Adipose tissue (tissue), 3 donors: ENCODE measurements at places on chromosomes 12 and 14. TPM values are rescaled to one million over a fixed set of nuclear protein-coding genes. Genes with fewer than 3 reads are reported as not detected.

The HOTAIR gene
- not detected for polyA plus RNA-seq

The TEX52 gene
- polyA plus RNA-seq, result not detected

The CFAP251 gene
- polyA plus RNA-seq, result 0.46 TPM

The AQP2 gene
- polyA plus RNA-seq, result not detected

The PFDN5 gene
- 478 TPM for polyA plus RNA-seq

The ABCD4 gene
- 36.7 TPM for polyA plus RNA-seq

The COQ6 gene
- 28.8 TPM for polyA plus RNA-seq

The LUM gene
- polyA plus RNA-seq, result 94.2 TPM

The SLC22A17 gene
- 9.9 TPM for polyA plus RNA-seq

The NKX2-1 gene
- not detected for polyA plus RNA-seq

The RILPL1 gene
- polyA plus RNA-seq, result 10.7 TPM

The ADAM21 gene
- 0.12 TPM for polyA plus RNA-seq

The CMTM5 gene
- polyA plus RNA-seq, result 0.43 TPM

The SCFD1 gene
- polyA plus RNA-seq, result 33.9 TPM

The TIGAR gene
- 3.5 TPM for polyA plus RNA-seq

The ANO4 gene
- 0.11 TPM for polyA plus RNA-seq

The GLT1D1 gene
- polyA plus RNA-seq, result 3.4 TPM

The PTGR2 gene
- polyA plus RNA-seq, result 5.2 TPM

The KRT7 gene
- 51.5 TPM for polyA plus RNA-seq

The CCDC177 gene
- polyA plus RNA-seq, result 0.07 TPM

The RAD51AP1 gene
- polyA plus RNA-seq, result 0.76 TPM

The DBX2 gene
- polyA plus RNA-seq, result not detected

The RNASE2 gene
- polyA plus RNA-seq, result 2.4 TPM

The STRAP gene
- polyA plus RNA-seq, result 142 TPM

The MFAP5 gene
- polyA plus RNA-seq, result 78.7 TPM

The KRT75 gene
- not detected for polyA plus RNA-seq

The BEGAIN gene
- 0.34 TPM for polyA plus RNA-seq

The TBC1D30 gene
- 2.5 TPM for polyA plus RNA-seq

The HCAR2 gene
- 7.1 TPM for polyA plus RNA-seq

The MIP gene
- polyA plus RNA-seq, result not detected

The NRIP2 gene
- 5.1 TPM for polyA plus RNA-seq

The WDHD1 gene
- 0.49 TPM for polyA plus RNA-seq

The NGB gene
- polyA plus RNA-seq, result not detected

The SMIM41 gene
- not detected for polyA plus RNA-seq

The TMEM121 gene
- polyA plus RNA-seq, result 1.8 TPM

The AQP5 gene
- polyA plus RNA-seq, result 0.98 TPM

The FGF6 gene
- polyA plus RNA-seq, result not detected

The RERG gene
- 3.0 TPM for polyA plus RNA-seq

The DHRS2 gene
- 1.3 TPM for polyA plus RNA-seq
